ENCODE measurements at places on chromosomes 3 and 15.

DNA sequence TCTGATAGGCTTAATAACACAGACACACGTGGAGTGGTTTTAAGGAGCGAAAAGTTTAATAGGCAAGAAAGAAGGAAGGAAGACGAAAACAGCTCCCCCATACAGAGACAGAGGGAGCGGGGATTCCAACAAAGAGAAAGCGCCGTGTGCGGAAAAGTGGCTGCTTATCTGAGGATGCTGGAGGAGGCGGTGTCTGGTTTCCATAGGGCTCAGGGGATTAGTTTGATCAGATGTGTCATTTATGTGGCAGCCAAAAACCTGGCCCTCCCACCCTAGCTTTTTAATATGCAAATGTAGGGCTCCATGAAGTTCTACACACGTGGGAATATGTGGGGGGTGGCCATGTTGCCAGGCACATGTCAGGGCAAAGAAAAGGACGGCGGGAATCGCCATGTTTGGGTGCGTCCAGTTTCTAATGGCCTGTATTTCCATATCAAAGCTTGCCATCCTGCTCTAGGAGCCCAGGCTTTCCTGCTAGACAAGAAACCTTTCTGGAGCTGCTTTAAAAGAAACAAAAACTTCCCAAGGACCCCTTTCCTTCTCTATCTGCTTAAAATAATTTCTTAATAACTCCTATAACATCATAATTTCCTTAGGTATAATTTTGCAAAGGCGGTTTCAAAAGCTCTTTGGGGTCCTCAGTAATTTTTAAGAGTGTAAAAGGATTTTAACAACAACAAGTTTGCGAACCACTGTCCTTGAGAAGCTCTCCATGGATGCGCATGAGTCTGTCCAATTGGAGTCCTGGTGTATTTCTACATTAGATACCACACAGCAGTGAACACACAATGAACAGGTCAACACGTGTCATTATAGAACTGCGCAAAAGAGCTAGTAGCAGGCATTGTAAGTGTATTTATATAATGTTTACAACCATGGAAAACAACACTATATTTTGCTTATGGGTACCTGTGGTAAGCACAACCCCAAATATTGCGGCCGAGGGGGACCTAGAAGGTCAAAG is 622 bp upstream of the ZNF589 start:
- no peak for DNase-seq

GRCh38 chr3:141939759-141940158 is 63.3 kb downstream of the ATP1B3 start:
- no peak for DNase-seq

DNA sequence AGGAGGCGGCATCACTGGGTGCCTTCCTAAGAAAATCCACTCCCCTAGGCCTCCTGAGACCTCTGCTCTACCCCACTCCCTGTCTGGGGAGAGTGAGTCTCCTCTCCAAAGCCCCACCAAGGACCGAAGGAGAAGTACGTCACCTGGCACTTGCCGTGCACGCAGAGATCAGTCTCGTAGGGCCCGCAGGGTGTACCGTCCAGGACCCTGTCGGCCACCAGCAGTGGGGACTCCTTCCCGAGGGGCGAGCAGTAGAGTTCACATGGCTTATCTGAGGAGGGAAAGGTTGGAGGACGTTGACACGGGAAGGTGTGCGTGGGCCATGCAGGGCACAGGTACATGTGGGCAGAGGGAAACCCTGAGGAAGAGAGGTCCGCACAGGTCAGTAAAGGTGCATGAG is 232.9 kb downstream of the ADAMTS17 start:
- no peak for DNase-seq

- no peak for DNase-seq
These were observed 9.0 kb upstream of the TSC22D2 start for GRCh38 chr3:150399060-150399459.

DNA sequence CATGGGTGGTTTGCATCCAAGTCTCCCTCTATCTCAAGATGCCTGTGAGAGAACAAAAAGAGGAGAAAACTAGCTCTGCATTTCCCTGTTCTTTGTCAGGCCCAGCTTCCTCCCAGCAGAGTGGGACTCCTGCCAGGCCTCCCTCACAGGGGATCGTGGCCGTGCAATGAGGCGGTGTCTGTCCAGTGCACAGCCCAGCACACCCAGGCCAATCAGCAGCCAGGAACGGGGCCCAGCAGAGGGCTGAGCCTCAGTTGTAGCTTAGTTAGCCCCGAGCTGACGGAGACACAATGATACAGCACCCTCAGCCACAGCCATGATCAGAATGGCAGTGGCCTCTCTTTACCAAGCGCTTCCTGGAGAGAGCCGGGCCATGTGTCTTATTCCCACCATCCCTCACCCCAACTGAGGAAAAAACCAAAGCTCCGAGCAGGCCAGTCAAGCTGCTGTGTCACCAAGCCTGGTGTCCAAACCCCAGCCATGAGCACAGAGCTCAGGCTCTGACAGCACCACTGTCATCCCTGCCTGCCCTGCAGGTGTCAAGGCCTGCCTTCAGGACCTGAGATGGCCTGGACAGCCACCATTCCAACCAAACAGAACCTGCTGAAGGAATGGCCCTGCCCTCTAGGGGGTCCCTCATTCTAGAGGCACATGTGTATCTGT is 71.1 kb downstream of the DNAJB8 start:
- no peak for DNase-seq

- DNase-seq: no peak
These were observed 204.0 kb upstream of the BCL6 start for GRCh38 chr3:187949093-187949820.
